ENCODE measurements at places on chromosomes 3 and 15. TPM values are rescaled to one million over a fixed set of nuclear protein-coding genes. Genes with fewer than 3 reads are reported as not detected.

The EEFSEC gene
- total RNA-seq = 14.0 TPM

The FES gene
- total RNA-seq = 3.0 TPM

The FANCD2OS gene
- not detected for total RNA-seq

The C3orf49 gene
- not detected for total RNA-seq

The EEF1AKMT4 gene
- 1.7 TPM for total RNA-seq

The CCR4 gene
- total RNA-seq = 99.6 TPM

The SLC12A8 gene
- total RNA-seq = not detected

The RHCG gene
- total RNA-seq = not detected

The GHSR gene
- total RNA-seq = not detected

The GOLGA6B gene
- not detected for total RNA-seq

The VIPR1 gene
- total RNA-seq = 104 TPM

The ACTL6A gene
- 56.9 TPM for total RNA-seq

The TEX264 gene
- total RNA-seq = 40.9 TPM

The TM6SF1 gene
- total RNA-seq = 0.50 TPM

The SPINK8 gene
- not detected for total RNA-seq

The RARB gene
- total RNA-seq = not detected

The PAQR5 gene
- 0.20 TPM for total RNA-seq

The NPAP1 gene
- total RNA-seq = not detected

The SUCLG2 gene
- total RNA-seq = 46.1 TPM

The ANKRD34C gene
- not detected for total RNA-seq

The SAMMSON gene
- not detected for total RNA-seq

The MTFMT gene
- total RNA-seq = 15.2 TPM

The GOLGA8J gene
- total RNA-seq = not detected

The TMEM202 gene
- not detected for total RNA-seq

The TRIM42 gene
- not detected for total RNA-seq

The CHL1 gene
- total RNA-seq = not detected

The ZBTB47 gene
- 1.8 TPM for total RNA-seq

The ADPRH gene
- 1.2 TPM for total RNA-seq

The ZNF860 gene
- total RNA-seq = not detected

The CRYGS gene
- total RNA-seq = 12.6 TPM

The FBLN2 gene
- not detected for total RNA-seq

Measured in CD4-positive, alpha-beta memory T cell (primary cell).